Cortex of kidney (tissue), 1 donor: ENCODE measurements at places on chromosomes 11 and 22.

GRCh38 chr11:108838792-108839105 lies 173.9 kb downstream of the DDX10 start:
- no peak for DNase-seq

- no peak for DNase-seq
These were observed 9.8 kb downstream of the MRPL48 start for GRCh38 chr11:73797457-73797856.

- DNase-seq = no peak
These were observed 13.0 kb upstream of the TUB start for GRCh38 chr11:8067929-8068575.

DNA sequence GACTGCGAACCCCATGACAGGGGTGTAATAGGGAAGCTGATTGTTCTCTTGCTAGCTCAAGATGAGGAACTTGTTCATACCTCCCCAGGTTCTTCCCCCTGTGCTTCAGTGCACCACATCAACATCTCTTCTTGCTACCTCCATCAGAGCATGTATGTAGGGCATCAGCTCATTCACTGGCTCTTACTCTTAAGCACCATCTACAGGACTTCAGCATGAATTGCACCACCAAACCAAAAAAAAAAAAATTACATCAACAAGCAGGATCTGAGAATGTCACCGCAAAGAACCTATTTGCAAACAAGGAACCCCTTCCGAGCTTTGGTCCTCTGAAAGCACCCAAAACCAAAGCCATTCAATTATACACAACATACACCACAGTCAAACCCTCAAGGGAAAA lies 2226.5 kb upstream of the RAG2 start:
- no peak for DNase-seq

DNA sequence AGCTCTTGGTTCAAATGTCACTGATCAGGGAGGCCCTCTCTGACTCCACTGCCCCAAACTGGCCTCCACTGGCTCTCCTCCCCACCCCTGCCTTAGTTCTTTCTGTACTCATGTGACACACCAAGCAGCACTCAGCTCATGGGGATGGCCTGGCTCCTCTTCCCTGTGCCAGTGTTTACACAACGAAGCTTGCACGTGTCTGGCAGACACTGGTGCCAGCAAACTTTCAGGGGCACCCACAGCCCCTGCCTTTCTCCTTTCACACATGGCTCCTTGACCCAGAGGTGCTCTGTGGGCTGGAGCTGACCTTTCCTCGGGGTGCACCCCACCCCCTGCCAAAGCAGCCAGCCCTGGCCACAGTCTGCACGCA lies 37.6 kb upstream of the PARVG start:
- no peak for DNase-seq

DNA sequence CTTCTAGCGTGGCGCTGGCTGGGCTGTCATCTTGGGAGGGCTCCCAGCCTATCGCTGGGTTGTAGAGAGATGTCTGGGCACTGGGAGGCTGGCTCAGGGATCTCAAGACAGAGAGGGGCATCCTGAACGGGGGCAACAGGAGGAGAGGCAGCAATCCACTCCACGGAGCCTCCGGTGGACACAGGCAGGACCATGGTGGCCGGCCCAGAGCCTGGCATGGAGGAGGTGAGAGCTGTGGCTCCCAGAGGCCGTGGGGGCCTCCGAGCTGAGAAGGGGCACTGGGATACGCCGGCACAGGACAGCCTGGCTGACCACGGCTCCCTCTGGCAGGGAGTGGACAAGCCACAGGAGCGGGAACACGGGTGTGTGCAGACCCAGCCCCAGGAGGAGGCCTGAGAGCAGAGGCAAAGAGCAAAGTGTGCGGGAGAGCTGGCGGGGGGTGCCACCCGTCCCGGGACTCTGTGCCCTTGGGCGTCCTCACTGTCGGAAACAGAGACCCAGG lies 9.1 kb downstream of the MRGPRF start:
- no peak for DNase-seq

DNA sequence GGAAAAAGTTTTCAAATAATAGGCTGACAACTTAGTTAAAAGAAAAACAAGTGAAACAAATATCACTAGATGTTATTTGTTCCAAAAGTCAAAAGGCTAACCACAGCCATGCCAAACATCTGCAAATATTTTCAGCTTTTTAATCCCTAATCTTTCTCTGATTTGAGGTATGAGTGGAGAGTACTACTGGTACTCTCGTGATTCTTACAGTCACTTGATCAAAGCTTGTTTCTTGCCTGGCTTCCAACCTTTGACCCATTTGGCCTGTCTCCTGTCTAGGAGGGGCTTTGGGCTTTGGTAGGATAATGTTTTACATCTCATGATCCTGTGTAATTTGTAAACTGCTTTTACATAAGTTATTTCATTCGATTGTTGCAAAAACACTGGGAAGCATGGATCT lies 301.8 kb upstream of the SORL1-AS1 start:
- no peak for DNase-seq

- no peak for DNase-seq
These were observed 28.1 kb upstream of the FBXO3 start for GRCh38 chr11:33802194-33802950.

GRCh38 chr11:77039491-77040400 lies 5.5 kb downstream of the B3GNT6 start:
- DNase-seq = no peak

- DNase-seq = no peak
These were observed 165.6 kb downstream of the ETS1 start for GRCh38 chr11:128421577-128422330.
